Kidney (tissue), 22 donors: ENCODE measurements at places on chromosomes 1 and 21. TPM values are rescaled to one million over a fixed set of nuclear protein-coding genes. Genes with fewer than 3 reads are reported as not detected.

- DNase-seq: peak; percentile 14
These were observed 93.4 kb downstream of the KCNK1 start for GRCh38 chr1:233707153-233707879.

DNA sequence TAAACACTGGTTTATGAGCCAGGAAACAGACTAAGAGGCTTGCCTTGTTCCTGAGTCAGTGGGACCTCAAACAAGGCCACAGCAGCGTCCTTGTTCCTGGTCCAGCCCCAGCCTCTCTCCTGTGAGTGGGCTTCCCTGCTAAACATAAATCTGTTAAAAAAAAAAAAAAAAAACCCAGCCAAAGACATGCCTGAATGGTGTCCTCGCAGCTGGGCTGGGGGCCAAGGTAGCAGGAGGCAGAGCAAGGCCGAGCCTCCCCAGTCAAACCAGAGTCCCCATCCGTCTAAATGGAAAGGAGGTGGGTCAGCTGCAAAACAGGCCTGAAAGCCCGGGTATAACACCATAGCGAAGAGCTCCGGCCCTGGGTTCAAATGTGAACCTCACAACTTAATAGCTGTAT, 18.1 kb upstream of the IFFO2 start:
- no peak for DNase-seq

GRCh38 chr1:168739908-168740307, 10.9 kb upstream of the DPT start:
- no peak for DNase-seq

DNA sequence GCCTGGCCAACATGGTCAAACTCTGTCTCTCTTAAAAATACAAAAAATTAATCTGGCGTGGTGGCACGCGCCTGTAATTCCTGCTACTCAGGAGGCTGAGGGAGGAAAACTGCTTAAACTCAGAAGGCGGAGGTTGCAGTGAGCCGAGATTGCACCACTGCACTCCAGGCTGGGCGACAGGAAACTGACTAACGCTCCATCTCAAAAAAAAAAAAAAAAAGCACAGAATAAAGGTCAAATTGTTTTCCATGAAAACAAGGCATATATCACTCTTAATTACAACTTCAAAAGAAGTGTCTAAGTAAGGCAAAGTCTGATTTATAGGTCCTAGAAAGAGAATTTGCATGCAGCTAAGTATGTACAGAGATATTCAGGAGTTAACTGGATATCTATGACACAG, 25.6 kb downstream of the EYA3 start:
- no peak for DNase-seq

- DNase-seq: no peak
These were observed 156.1 kb downstream of the EDEM3 start for GRCh38 chr1:184598403-184599193.

GRCh38 chr1:46692811-46693770, 21.4 kb downstream of the TEX38 start:
- DNase-seq: no peak

GRCh38 chr1:154609398-154610380, 1.7 kb upstream of the ADAR start:
- no peak for DNase-seq

- DNase-seq: peak; percentile 74
These were observed 15.8 kb upstream of the CDCA8 start for GRCh38 chr1:37676281-37677142.

- DNase-seq: no peak
These were observed 95.2 kb upstream of the NCAM2 start for GRCh38 chr21:20902998-20903397.

DNA sequence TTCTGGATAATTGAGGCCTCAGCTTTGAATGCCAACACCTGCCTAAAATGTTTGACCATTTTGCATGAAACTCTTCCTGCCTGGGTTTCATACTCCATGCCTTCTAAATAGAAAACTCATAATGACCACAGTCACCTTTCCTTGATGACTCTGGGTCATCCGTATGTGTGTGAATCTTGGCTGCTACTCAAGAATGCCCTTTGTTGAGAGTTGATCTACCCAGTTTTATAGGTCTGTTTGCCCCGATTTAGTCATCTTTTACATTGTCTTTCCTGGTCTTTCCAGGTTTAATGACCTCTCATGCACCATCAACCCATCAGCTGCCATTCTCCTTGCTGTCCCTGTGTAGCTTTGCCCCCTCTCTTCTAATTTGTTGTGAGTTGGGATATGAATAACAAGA, 2.7 kb upstream of the SLC5A9 start:
- DNase-seq: no peak

CHRM3 gene
- 2.9 TPM for total RNA-seq

CD53 gene
- total RNA-seq: 70.9 TPM

PGLYRP4 gene
- not detected for total RNA-seq

INSRR gene
- total RNA-seq: 0.35 TPM

DRAM2 gene
- 31.9 TPM for total RNA-seq
